Peyer's patch (tissue), 4 donors: ENCODE measurements at places on chromosomes 13 and 19.

- DNase-seq, result no peak
Observed at GRCh38 chr13:94415500-94416237, 63.8 kb downstream of the DCT start.

DNA sequence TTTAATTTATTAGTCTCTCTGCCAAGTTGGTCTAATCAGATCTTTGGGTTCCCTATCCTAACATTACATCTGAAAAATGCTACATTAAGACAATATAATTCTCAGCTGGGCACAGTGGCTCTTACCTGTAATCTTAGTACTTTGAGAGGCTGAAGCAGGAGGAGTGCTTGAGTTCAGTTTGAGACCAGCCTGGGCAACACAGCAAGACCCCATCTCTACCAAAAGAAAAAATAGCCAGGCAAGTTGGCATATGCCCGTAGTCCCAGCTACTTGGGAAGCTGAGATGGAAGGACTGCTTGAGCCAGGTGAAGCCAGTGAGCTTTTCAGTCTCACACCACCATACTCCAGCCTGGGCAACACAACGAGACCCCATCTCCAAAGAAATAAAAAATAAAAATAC lies 95.0 kb downstream of the KLF12 start:
- no peak for DNase-seq

GRCh38 chr19:18426416-18426767 lies 7.2 kb downstream of the SSBP4 start:
- no peak for DNase-seq

- DNase-seq, result no peak
Observed at GRCh38 chr13:28219408-28220099, 81.2 kb downstream of the PAN3 start.

- no peak for DNase-seq
Observed at GRCh38 chr13:97407540-97407939, 26.4 kb upstream of the RAP2A start.

GRCh38 chr13:51822106-51822815 lies 18.3 kb upstream of the DHRS12 start:
- no peak for DNase-seq

DNA sequence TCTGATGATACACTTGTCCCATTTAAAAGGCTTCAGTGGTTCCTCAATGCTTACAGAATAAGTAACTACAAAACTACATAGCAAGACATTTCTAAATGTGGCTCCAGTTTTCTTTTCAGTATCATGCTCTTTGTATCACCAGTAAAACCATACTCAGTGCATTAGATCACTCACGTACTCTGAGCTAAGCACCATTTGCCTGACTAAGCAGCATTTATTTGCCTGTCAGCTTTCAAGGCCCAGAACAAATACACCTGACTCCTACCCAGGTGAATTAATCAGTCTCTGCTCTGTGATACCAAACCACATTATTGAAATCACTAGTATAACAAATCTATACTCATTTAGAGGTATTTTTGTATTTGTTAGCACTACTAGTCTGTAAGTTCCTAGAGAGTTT lies 47.4 kb upstream of the PCDH20 start:
- DNase-seq, result no peak

GRCh38 chr13:100323937-100324336 lies 235.0 kb downstream of the PCCA start:
- DNase-seq, result no peak

DNA sequence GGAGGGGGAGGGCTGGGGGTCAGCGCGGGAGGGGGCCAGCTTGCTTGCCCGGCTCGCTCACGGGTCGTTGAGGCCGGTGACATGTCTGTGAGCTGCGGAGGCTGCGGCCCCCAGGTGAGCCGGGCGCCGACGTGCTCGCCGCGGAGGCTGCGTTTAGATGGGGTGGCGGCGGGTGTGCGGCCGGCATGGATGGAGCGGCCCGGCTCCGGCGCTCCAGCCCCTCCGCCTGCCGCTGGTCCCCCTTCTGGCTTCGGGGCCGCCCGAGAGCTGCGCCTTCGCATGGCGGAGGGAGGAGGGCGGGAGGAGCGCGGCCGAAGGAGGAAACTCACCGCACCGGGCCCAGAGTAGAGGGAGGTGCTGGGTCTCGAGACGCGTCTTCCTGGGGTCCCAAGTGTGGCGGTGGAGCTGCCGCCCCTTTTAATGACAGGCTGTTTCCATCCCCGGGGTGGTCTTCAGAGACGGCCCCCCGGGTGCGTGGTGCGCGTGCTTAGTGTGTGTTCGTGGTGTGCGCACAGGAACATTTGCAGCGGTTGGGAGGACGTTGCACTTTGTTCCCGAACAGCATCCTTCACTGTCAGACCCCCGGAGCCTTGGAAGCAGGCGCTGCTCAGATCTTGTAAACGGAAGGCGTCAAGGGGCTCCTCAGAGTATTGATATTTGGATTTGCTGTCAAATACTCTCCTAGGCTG lies at the start of gene AKAP11:
TSS of gene AKAP11 (plus strand) at position 38 of the 689 bp plus-strand sequence. CDS start 14,197 bp downstream, outside the sequence.
- peak; percentile 70 for DNase-seq

DNA sequence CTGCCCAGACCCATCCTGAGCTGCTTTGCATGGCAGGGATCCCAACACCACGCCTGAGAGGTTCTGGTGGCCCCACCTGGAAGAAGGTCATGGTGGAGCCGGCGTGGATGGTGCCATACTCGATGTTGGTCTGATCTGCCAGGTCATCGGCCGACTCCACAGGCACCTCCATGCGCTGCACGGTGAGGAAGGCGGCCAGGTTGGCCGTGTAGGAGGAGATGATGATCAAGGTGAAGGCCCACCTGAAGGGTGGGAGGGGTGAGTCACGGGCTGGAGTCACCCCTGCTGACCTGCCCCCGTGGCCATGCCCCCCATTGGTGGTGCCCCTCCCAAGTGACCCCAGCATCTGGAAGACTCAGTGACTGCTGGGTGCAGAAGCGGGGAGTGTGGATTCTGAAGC lies 12.5 kb upstream of the ATP1A3 start:
- DNase-seq, result no peak

- DNase-seq, result no peak
Observed at GRCh38 chr13:69423844-69424243, 683.8 kb upstream of the ATXN8OS start.

GRCh38 chr13:34810996-34811395 lies 131.1 kb upstream of the NBEA start:
- DNase-seq, result no peak

GRCh38 chr19:49224879-49225278 lies 67.3 kb downstream of the TRPM4 start:
- peak; percentile 80 for DNase-seq

DNA sequence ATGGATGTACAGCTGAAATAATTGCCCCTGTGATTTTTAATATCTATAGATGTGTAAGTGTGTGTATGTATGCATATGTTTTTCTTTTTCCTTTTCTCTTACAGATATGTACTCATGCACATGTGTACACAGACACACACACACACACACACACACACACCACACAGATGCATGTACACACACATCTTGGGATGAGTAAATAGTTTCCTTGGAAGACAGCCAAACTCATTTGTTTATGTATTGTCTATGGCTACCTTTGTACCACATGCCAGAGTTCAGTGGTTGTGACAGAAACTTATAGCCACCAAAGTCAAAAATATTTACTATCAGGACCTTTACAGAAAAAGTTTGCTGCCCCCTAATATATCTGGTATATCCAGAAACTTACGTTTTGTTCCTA lies 192.6 kb downstream of the MAB21L1 start:
- DNase-seq, result no peak

GRCh38 chr13:98934243-98934642 lies 43.6 kb downstream of the DOCK9 start:
- no peak for DNase-seq

- DNase-seq, result peak; percentile 56
Observed at GRCh38 chr13:110347535-110348308, 40.6 kb downstream of the COL4A2 start.

GRCh38 chr19:10011974-10012373 lies 1.3 kb upstream of the RDH8 start:
- no peak for DNase-seq

DNA sequence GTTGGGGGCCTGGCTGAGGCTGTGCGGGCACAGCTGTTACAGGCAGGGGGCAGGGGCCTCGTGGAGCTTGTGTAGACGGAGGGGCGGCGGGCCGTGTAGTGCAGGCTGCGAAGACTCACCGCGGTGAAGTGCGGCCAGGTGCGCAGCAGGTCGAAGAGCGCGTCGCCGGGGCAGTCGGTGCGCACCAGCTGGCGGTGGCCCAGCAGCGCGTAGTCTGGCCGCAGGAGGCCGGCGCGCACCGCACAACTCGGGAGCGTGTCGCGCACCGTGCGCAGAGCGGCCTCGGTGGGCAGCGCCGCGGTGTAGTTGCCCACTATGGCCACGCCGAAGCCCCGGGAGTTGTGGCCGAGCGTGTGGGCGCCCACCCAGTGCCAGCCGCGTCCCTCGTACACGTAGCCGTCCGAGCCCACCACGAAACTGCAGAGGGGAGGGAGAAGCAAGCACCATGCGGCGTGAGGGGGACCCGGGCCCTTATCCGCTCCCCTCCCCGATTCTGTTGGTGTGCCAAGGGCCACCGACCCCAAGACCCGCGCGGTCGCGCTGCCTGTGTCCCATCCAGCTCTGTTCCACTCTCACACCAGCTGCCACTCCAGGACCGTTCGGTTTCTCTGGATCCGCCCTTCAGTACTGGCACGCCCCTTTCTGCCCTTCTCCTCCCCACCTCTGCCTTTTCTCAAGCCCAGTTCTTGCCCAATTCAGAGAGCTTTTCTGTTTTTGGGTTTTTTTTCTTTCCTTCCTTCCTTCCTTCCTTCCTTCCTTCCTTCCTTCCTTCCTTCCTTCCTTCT lies 5.4 kb upstream of the RASAL3 start:
- DNase-seq, result no peak

- no peak for DNase-seq
Observed at GRCh38 chr13:21595546-21595822, 8.5 kb downstream of the MICU2 start.

DNA sequence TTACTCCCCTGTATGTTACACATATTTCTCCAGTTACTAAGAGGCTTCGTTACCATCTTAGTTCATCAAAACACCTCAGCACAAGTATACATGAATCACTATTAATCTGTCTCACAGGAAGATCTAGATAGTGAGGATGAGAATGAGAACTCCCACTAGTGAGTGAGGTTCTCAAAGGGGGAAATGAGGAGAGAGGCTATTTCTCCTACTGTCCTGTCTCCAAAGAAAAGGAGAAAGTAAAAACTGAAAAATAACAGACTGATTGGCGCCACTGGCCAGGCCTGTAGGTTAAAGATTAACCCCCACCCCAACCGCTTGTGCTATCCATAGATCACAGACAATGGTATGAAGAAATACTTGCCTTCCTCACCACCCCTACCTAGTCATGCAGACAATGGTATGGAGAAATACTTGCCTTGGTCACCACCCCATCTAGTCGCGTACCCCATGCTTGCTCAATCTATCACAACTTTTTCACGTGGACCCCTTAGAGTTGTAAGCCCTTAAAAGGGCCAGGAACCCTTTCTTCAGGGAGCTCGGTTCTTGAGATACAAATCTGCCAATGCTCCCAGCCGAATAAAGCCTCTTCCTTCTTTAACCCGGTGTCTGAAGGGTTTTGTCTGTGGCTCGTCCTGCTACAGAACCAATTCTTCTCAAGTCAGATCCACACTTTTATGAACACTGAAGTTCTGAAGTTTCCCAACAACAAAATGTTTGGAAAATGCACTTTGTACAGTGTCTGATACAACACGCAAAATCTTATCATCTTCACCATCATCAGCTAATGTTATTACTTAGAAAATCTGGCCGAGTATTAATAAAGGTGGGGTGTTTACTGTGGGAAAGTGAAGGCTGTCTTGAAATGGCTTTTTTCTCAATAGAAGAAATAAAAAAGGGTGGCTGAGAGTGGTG lies 598.1 kb downstream of the UQCRFS1 start:
- no peak for DNase-seq

DNA sequence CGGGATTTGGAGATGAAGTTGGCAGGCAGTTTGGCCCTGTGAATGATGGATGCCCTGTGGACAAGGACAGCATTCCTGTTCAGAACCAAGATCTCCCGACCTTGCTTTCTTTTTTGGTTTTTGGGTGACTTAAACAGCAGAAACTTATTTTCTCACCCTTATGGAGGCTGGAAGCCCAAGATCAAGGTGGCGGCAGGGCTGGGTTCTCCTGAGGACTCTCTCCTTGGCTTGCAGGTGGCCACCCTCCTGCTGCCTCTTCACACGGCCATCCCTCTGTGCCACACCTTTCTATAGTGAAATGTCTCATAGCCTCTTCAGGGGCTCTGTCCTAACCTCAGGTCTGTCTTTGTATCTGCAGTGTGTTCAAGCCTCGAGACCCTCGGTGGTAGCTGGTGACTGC lies 14.0 kb downstream of the ZNF333 start:
- DNase-seq, result no peak

DNA sequence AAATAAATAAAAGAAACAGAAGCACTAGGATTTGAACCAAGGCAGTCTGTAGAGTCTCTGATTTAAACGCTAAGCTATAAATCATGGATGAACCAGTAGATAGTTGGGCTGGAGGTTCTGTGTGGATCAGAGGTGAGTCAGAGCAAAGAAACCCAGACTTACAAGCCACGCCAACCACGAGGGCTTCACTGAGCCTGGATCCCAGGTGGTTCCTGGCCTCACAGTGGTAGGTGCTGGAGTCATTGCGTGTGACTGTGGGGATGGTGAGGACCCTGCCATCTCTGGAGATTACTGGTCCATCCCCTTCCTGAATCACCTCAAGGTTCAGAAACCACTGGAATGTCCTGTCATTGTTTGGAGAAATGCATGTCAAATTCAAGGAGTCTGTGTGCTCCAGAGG lies 19.3 kb upstream of the CEACAM20 start:
- DNase-seq, result no peak

DNA sequence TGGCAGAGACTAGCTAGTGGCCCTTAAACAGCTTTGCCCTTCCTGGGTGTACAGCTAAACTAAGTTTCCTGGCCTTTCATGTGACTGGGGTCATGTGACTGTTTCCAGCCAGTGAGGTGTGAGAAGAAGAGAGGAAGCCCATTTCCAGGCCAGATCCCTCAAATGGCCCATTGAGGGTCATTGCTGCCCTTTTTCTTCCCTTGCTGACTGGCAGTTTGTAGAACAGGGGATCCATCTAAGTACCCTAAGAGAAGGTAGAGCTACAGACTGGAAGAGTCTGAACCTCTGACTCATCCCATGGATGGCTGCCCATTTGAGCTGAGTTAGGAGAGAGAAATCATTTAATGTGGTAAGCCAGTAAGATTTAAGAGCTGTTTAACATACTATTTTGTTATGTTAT lies 2.8 kb downstream of the SWSAP1 start:
- DNase-seq, result no peak

- no peak for DNase-seq
Observed at GRCh38 chr13:26998292-26998691, 173.3 kb downstream of the USP12 start.

DNA sequence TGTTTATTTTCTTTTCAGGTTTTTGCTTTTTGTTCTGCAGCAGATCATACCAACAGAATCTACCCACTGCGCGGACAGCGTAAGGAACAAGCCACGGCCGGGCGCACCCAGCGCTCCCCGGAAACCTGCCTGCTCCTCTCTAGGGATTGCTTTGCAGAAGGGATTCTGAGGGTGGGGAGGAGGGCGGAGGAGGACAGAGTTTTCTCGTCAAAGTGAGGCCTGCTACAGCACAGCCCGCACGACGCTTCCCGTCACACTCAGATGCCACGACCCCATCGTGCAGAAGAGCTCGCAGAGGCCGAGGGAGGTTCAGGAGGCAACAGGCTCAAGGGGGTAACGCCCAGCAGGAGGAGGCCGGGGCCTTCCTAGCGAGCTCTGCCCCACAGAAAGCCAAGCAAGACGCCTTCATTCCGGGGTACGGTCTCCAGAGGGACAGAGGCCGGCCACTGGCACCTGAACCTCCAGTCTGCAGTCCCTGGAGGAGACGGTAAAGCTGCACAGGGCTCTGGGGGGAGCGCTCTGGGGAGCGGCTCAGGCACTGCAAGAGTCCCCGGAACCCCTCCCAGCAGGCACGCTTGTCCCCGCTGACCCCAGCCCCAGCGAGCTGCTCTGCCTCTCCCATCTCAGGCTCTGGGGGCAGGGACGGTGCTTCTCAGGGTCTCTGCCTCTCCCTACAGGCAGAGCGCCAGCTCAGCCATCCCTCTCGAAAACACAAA lies 6.9 kb downstream of the REXO1 start:
- no peak for DNase-seq
